ENCODE measurements at places on chromosomes 4 and X.
A peak's percentile ranks its signal among the peaks of the same experiment; 100 is the strongest.

DNA sequence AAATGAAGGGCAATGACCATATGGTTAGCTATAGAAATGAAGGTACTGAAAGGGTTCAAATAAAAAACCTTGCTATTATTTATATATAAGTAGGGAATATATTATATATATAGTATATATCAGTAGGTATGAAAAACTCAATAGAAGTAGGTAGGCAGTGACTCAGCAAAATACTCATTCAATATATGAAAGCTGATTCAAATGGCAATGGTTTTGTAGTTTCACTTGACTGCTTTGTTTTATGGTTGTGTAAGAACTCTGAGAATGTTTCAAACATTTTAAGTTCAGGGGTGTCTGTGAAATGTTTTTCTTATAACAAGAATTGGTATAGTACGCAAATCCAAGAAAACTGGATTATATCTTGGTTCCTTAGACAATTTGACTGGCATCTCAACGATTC, 4.1 kb downstream of the ZNF280C start:
- DNase-seq = no peak

GRCh38 chr4:112026058-112026457, 119.2 kb upstream of the FAM241A start:
- no peak for DNase-seq

DNA sequence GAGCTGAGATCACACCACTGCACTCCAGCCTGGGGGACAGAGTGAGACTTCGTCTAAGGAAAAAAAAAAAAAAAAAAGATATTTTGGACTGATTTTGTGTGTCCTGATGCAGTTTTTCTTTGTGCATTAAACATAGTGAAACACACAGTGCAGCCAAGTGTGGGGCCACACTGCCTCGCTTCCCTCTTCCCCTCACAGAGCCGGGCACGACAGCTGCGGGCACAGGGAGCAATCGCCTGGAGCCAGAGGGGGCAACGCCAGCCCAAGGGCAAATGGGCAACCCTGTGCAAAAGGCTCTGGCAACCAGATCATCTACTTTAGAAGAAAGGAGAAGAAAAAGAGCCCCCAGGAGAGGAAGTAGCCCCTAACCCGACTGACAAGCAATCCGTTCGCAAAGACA, 13.5 kb upstream of the CCNQ start:
- no peak for DNase-seq

DNA sequence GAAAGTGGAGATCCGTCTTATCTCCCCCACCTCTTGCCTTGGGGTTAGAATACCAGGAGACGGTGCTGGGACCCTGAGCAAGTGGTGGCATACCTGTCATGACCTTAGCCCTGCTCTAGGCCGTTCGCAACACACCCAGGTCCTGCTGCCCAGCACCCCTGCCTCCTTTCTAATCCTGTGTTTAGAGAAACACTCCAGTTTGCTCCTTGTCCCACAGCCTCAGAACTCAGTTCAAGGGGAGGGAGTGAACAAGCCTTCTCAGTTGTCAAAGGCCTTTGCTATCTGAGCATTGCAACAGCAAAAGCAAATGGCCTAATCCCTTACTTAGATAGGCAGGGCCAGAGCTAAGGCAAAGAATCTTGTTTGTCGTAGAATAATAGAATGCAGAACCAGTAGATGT, 67.9 kb downstream of the CHRNA9 start:
- no peak for DNase-seq

- DNase-seq = no peak
Measured at GRCh38 chrX:71210816-71211215, 12.2 kb upstream of the GJB1 start.

DNA sequence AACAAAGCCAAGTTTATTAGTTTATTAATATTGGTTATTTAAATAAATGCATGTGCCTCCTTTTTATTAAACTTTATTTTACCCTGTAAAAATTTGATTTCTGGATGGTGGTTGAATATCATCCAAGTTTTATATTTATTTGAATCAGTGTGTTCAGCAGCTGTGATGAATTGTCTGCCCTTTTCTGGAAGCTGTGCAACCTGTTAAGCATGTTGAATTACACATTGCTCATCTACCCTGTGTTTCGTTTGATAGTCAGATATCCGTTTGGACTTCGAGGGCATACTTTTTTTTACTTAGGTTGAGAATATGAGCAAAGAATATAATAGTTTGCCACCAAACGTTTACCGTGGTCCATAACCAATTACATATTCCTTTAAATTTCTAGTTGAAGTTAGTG, 95.8 kb upstream of the TENM3 start:
- DNase-seq = no peak

GRCh38 chr4:98518559-98519267, 139.7 kb downstream of the TSPAN5 start:
- no peak for DNase-seq

GRCh38 chrX:10098270-10098713, 58.5 kb upstream of the CLCN4 start:
- DNase-seq = peak; percentile 34
